ENCODE measurements at places on chromosomes 7 and 10.

DNA sequence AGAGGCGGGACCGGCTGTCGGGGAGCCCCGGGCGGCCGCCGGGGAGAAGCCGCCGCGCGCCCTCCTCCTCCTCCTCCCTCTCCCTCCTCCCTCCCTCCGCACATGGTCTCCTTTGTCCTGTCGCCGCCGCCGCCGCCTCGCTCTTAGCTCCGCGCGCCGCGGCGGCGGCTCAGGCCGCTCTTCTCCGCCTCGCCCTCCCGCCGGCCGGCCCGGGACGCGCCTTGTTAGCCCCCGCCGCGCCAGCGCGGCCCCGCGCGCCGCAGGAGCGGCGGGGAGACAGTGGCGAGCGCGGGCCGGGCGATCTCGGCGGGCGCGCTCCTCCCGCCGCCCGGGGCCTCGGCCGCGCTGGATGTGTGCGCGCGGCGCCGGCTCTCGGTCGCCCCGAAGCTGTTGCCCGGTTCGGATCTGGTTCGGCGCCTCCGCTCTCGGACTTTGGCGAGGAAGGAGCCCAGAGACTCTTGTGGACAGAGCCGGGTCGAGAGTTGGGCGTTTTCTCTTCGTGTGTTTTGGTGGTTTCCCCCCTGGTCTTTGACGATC, 437.4 kb upstream of the GALNT17 start:
- DNase-seq = no peak

- DNase-seq = no peak
These were observed 128.0 kb downstream of the SEMA3C start for GRCh38 chr7:80790877-80791276.

DNA sequence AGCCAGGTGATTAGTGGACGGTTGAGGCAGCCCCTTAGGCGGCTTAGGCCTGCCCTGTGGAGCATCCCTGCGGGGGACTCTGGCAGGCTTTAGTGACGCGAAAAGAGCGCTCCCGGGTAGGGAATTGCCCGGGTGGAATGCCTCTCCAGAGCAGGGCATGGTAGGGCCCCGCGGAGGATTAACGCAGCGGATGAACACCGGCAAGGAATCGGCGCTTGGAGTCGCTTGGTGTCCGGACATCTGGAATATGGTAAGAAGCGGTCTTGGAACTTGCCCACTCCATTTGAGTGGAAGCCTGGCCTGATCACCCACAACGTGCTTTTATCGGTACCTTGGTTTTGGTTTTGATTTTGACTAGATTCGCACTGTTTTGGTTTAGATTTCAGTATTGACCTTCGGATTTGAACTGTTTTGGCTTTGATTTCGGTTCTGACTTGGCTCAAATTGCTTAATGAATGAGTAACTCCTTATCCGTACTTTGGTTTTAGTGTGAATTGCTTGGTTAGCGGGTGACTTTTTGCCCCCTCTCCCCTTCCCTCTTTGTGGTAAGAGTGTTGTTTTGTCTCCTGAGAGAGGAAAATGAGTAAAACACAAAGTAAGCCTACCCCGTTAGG, 24.2 kb upstream of the CHST3 start:
- DNase-seq = no peak

- DNase-seq = peak; percentile 99
These were observed 644 bp upstream of the ABI1 start for GRCh38 chr10:26861205-26861998.

GRCh38 chr10:32981760-32982159, 23.7 kb upstream of the ITGB1 start:
- DNase-seq = no peak

GRCh38 chr10:31757831-31758230, 170.8 kb downstream of the ARHGAP12 start:
- DNase-seq = no peak

- DNase-seq = no peak
These were observed 6.6 kb downstream of the ADCYAP1R1 start for GRCh38 chr7:31058688-31059087.

GRCh38 chr7:128215281-128215680, 25.8 kb upstream of the LEP start:
- no peak for DNase-seq

DNA sequence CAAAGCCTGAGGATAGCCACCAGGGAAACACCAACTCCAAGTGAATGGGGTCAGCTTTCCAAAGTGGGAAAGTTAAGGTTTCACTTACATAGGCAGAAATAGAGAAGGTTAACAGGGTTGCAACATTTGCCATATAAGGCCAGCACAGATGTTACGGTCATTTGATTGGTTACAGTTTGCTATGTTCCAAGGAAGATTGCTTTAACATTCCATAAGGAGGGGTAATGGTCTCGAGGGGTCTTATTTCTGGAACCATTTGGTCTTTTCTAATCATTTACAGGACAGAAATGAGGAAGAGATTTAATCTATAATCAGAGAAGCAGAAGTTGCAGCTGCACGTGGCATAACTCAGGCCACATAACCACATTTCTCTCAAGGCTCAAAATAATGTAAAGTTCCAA, 679.4 kb upstream of the C7orf33 start:
- DNase-seq = no peak

- DNase-seq = no peak
These were observed 290.1 kb upstream of the ZNF32 start for GRCh38 chr10:43938810-43939209.

All from mesenteric fat pad (tissue), 1 donor.